Cardiac muscle cell (in vitro differentiated cells and primary cell): ENCODE measurements at places on chromosomes 5 and 9.

DNA sequence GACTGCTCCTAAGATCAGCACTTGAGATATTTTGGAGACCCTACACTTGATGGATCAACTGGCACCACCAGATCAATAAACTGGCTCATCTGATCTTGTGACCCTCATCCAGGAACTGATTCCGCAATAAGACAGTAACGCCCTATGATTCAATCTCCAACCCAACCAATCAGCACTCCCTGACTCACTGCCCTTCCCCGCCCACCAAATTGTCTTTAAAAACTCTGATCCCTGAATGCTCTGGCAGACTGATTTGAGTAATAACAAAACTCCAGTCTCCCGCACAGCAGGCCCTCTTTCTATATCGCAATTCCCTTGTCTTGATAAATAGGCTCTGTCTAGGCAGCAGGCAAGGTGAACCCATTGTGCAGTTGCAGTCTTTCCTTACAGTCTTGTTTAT is 677.0 kb downstream of the LRRC70 start:
- no peak for DNase-seq

DNA sequence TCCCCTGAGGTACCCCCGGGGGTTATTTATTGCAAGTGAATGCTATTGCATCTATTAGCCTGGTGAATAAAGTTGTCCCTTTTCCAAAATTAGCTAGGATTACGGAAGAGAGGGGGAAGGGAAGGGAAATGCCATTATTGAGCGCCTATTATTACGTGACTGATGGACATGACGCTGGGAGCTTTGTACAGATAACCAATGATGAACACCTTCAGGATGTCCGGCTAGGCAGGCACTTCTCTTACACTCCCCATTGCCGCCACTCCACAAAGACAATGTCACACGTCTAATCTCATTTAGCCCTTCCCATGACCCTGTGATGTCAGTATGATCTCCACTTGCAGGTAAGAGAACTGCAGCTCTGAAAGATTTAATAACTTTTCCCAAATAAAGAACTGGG is 9.4 kb downstream of the GABRP start:
- no peak for DNase-seq

DNA sequence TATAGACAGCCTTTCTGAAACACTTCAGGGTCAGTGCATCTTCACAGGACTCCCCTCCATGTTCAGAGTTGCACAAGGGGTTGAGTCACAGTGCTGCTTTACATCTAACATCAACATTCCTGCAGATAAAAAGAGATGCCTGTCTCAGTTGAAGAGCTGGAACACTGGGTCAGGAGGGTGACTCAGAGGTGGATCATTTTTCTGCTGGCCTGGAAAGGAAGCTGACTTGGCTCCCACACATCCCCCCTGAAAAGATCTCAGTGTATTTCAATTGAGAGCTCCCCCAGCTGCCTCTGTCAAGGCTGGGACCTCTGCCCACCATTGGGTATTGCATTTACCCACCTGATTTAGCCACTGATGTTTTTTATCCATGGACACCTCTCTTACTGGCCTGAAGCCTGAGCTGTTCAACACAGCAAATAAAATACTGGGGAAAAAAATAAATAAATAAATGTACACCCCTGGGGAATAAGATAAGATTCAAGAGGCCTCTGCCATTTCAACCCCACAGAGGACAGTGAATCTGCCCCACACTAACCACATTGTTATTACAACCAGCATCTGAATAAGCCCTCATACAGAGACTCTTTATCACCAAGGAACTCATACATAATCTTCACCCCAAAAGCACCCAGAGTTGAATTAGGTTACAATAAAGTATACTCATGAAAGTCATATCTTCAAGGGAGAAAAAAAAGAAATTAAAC is 716.4 kb downstream of the SEMA5A start:
- DNase-seq: peak; percentile 99

GRCh38 chr5:7066471-7067235 is 329.3 kb upstream of the ADCY2 start:
- no peak for DNase-seq

GRCh38 chr5:147176422-147176821 is 58.4 kb upstream of the STK32A start:
- DNase-seq: peak; percentile 60

DNA sequence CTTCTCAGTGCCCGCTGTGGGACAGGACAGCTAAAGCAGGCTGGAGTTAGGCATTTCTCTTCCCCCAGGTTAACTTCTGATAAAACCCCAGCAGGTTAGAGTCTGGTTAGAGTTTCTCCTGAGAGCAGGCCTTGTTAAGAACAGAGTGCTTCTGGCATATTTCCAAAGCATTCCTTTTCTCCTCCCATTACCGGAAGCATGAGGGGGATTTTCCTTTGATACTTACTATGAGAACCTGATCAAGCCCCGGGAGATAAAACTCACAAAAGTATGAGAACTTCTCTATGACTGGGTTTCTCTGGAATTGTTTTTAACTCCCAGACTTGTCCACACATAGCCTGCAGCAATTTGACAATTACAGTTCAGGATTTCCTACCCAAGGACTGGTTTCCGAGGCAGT is 77.4 kb upstream of the MAST4 start:
- DNase-seq: peak; percentile 84

DNA sequence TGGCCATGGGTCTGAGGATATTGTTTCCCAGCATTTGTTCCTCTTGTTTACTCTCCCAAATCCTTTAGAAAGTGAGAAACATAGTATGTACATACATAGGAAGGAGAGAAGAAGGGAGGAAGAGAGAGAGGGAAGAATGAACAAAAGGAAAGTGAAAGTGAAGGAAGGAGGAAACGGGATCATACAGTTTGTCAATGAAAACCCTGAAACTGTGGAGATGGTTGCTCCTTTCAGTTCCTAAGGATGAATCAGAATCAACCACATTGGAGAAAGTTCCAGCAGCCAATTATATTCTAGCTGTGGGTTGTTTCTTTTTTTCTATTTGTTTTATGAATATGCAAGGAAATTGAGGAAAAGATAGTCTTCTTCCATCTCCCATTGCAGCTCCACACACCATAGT is 396.5 kb downstream of the MLLT3 start:
- no peak for DNase-seq

DNA sequence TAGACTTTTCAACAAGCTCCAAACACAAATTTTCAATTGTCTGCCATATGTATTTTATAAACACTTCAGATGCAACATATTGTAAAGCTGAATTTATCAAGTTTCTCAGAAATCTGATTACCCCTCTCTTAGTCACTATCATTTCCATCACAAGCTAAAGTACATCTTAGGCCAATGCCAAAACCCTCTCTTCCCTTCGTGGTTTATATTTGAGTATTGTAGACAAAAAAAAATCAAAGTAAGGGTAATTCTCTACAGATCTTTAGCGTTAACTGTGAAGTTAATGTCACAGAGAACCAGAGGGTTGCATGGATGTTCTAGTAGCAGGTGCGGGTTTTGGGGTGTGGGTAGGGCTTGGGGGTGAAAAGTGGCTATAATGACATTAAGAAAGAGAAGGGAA is 387.7 kb upstream of the PTGER4 start:
- DNase-seq: no peak

DNA sequence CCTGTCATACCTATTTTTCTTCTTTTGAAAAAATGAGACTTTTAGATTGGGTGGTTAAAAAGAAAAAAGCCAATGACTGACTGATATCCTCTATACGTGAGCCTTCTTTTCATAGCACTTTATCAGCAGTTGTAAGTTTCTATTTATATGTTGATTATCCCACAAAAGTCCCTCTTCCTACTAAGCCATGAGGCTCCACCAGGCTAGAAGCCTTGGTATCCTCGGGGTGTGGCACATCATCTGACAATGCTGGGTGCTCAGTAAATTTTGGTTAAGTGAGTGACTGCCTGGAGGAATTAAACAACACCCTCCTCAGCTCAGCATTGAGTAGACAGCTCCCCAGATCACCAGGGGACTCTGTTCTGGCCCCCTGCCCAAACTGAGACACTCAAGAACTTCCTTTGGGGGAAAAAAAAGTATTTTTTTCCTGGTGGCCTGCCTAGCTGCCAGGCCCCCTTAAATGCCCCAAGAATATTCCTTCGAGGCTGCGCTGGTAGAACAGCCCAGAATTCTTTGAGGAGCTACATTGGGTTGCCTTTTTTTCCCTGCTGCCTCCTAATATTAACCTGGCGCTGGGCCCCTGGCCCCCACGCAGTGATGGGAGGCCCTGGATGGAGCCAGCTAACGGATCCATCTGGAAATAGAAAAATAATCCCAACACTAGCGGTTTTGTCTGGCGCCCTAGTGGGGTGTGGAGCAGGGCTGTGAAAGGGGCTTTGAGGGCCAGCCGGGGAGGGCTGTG is 23.4 kb upstream of the COL27A1 start:
- no peak for DNase-seq

GRCh38 chr5:5421149-5421960 is 1.1 kb upstream of the ICE1 start:
- no peak for DNase-seq

- peak; percentile 69 for DNase-seq
Measured at GRCh38 chr9:95726756-95727155, 148.7 kb upstream of the ERCC6L2 start.

GRCh38 chr5:159763562-159763961 is 152.7 kb upstream of the ADRA1B start:
- DNase-seq: peak; percentile 26

- DNase-seq: peak; percentile 44
Measured at GRCh38 chr5:15943487-15943886, 236.1 kb downstream of the MARCHF11 start.

DNA sequence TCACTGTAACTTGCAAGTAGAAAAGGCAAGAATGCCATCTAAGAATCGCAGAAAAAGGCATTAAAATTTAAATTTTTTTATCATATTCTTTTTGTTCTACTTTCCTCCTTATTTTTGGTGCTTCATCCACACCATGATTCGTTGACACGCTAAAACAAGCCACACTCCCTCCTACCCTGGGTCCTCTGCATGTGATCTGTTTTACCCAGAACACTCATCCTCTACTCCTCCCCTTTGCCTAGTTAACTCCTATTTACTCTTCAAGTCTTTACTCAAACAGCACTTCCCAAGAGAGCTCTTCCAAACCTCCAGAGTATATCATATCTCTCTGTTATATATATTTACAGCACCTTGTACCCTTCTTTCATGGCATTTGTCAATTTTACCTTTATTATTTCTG is 61.4 kb upstream of the SRP19 start:
- no peak for DNase-seq

DNA sequence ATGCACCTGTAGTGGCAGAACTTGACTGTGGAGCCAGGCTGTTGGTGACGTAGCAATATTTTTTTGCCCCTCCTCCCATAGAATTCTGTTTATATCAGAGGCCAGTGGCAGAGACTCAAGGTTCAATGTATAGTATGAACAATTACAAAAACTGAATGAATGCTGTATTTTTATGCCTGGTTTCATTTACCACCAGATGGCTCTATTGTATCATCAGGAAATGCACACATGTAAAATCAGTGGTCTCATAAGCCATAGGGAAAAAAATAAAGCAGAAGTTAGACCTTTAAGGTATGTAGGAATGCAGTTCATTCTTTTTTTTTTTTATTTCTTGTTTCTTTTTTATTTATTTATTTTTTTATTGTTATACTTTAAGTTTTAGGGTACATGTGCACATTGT is 43.6 kb downstream of the CCDC192 start:
- no peak for DNase-seq

GRCh38 chr9:95307538-95307937 is 10.0 kb downstream of the FANCC start:
- DNase-seq: peak; percentile 12

GRCh38 chr5:126199467-126199866 is 223.7 kb upstream of the GRAMD2B start:
- no peak for DNase-seq

- DNase-seq: no peak
Measured at GRCh38 chr5:180296771-180297170, 4.9 kb upstream of the MAPK9 start.

DNA sequence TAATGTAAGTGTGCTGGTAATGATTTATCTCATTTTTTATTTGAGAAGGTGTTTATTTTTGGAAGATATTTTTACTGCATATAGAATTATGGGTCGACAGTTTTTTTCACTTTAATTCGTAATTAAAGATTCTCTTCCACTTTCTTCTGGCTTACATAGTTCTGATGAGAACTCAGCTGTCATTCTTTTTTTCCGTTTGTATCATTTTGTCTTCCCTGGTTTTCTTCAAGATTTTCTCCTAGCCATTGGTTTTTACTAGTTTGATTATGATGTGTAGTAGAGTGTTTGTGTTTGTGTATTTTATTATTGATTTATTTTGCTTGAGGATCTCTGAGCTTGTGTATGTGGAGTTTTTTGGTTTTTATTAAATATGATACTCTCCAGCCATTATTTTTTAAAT is 21.7 kb downstream of the SLF1 start:
- no peak for DNase-seq

- peak; percentile 69 for DNase-seq
Measured at GRCh38 chr5:53543401-53543800, 17.0 kb upstream of the NDUFS4 start.

DNA sequence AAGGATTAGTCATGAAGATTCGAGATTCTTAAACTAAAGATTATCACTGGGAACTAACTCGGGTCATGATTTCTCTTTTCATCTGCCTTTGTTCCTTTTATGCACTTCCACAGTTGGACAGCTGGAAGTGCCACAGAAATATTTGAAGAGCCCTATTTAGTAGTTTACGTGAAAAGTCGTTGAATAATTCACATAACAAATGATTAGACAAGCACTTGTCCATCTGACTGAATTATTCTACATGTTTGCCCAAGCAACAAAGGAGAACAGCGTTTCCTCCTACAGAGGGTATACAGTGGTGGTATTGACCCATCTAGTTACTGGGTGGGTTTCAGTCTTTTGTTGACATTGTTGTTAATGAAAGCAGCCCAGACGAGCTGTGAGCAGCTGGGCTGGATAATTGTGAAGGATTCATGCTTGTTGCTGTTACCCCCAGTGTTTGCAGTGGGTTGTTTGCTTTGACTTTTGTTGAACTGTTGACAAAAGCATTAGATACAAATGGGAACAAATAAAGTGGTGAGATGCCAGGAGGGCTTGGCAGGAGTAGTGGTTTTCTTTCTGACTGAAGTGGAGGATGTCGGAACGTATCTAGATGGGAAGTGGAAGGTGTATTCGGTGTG is 96.2 kb downstream of the TLE4 start:
- DNase-seq: no peak

- DNase-seq: peak; percentile 77
Measured at GRCh38 chr9:21854594-21854993, 52.2 kb downstream of the MTAP start.

- DNase-seq: peak; percentile 32
Measured at GRCh38 chr5:57494104-57495098, 11.8 kb upstream of the ACTBL2 start.

DNA sequence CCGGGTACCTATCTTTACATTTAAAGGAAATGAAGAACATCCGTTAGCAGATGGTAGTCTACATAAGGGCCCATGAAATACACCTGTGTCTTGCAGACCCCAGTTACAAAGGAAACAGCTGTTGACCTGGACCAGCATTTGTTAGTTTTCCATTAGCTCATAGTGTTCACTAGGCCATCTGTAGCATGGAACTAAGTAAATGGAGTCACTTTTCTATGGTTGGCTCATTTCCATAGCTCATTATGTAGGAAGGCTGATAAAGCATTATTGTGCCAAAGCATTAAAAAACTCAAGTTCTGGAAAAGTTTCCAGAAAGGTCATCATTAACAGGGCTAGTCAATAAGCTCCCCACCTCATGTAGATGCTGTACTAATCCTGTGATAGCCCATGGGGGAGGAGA is 62.1 kb downstream of the PCSK1 start:
- no peak for DNase-seq
